EH (cell line): ENCODE measurements at places on chromosomes 12 and 14.

- DNase-seq = no peak
Observed at GRCh38 chr12:6820166-6820565, 1.5 kb upstream of the GPR162 start.

DNA sequence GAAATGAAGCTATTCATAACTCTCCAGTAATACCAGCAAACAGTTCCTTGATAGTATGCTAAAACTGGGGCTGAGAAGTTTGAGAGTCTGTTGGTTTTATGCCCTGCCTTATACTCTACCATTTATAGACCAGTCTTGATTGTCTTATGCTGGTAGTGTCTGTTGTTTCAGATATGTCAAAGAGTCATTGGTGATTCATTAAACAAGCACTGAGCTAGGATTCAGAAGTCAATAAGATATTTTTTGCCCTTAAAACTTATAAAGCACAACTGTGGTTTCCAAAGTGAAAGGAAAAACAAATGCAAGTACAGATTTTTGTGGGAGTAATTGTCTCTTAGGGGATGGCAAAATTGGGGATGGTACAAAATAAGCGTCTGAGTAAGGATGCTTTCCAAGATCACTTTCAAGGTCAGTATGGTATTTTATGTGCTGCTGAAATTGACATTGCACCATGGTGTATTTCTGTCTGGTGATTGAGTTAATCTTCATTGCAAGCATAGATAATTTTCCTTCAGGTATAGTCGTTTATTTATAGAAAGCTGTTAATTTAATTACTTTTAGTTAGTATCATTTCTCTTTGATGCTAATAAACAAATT is 289.5 kb upstream of the E2F7 start:
- DNase-seq = no peak

- peak; percentile 87 for DNase-seq
Observed at GRCh38 chr12:42705863-42706262, 116.3 kb upstream of the PRICKLE1 start.

DNA sequence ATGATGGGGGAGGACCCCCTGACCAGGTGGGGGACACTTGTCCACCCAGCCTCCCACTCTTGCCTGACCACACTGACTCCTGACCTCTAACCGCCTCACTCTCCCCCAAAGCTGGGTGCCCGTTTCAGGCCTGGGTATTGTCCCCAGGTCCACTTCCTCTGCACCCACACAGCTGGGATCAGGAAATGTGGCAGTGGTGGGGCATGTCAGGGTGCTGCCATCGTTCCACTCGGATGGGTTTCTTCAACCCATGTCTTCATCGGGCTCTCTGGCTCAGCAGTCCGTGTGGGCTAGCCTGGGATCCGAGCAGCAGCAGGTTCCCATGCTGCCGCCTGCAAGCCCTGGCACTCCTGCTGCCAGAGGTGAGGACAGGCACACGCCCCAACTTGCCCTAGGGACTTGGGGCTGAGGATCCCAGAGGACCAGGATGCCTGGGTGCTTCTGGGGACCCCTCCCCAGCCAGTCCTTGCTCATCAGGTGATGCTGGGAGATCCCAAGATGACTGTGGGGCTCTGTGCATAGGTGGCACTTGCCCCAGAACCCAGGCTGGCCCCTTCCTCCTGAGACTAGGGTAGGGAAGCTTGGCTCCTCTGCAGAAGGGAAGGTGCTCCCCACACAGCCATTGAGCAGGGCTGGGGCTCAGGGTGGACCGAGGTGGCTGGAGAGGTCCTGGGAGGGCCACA is 2.9 kb upstream of the CLBA1 start:
- no peak for DNase-seq

DNA sequence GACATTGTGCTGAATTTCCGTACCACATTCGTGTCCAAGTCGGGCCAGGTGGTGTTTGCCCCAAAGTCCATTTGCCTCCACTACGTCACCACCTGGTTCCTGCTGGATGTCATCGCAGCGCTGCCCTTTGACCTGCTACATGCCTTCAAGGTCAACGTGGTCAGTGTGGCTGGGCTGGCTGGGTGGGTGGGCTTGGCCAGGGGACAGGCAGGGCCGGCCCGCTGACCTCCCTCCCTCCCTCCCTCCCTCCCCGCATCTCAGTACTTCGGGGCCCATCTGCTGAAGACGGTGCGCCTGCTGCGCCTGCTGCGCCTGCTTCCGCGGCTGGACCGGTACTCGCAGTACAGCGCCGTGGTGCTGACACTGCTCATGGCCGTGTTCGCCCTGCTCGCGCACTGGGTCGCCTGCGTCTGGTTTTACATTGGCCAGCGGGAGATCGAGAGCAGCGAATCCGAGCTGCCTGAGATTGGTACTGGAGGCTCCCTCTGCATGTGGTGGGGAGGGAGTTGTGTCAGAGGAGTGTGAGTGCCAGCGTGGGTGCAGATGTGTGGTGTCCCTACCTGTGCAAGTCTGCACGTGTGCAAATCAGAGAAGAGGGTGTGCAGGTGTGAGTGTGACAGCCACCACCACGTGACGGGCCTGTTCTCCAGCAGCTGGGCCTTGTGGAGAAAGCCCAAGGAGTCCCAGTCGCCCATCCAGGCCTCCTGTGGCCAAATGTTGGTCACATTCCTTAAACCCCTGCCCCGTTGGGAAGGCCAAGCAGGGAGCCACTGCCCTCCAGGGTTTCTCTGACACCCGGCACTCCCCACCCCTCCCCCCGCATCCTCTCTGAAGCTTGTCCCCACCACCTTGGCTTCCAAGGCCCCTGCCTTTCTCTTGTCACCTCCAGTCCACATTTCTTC is 5.3 kb downstream of the KCNH3 start:
- DNase-seq = no peak

DNA sequence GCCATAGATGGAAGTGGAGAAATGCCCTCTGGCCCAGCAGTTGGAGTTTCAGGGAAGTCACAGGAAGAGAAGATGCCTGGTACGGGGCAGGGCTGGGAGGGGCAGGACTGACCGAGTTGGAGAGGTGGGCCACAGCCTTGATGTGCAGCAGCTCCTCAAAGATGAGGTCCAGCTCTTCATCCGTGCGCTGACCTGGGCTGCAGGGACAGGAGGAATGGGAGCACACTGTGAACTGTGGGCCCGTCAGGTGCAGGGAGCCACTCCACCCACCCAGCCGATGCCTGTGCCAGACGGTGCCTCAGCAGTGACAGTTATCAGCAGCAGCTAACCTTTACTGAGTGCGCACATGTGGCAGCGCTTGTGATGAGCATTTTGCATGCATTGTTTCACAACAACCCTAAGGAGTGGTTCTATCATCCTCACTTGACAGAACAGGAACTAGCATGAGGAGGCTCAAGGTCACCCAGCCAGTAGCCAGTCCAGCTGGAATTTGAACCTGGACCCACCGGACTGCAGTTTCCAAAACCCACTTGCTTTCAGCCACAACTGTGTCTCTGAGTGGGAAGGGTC is 8.4 kb downstream of the RAPGEF3 start:
- no peak for DNase-seq

GRCh38 chr14:56959869-56960268 is 149.6 kb upstream of the OTX2 start:
- DNase-seq = no peak

GRCh38 chr14:52759145-52759544 is 29.2 kb downstream of the STYX start:
- no peak for DNase-seq

GRCh38 chr12:95085612-95086011 is 12.2 kb upstream of the NR2C1 start:
- no peak for DNase-seq

GRCh38 chr12:121352682-121353018 is 439 bp upstream of the ANAPC5 start:
- DNase-seq = no peak

DNA sequence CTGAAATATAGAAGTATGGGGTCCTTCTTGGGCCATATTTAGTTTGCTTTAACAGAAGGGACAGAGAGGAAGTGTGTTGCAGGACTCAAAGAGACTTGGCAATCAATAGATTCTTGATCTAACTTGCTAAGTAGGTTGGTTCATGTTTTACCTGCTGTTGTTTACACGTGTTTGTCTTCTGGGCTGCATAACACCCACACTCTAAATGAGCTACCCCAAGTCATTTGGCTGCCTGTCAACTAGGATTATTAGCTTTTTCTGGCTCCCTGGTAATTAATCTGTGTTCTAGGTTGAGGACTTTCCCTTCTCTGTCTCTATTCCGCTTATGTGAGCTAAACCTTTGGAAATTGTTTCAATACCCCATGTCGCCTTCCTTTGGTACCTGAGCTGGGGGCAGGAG is 10.1 kb upstream of the TBPL2 start:
- no peak for DNase-seq

DNA sequence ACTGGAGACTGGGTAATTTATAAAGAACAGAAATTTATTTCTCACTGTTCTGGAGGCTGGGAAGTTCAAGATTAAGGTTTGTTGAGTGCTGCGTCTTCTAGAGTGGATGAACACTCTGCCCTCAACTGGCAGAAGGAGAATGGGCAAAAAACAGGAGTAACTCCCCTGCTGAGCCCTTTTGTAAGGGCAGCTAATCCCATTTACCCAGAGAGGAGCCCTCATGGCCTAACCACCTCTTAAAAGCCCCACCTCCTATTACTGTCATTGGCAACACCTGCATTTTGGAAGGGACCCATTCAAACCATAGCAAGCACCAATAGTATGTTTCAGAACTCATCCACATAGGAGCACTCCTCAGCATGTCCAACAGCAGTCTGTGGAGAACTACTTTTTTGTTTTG is 47.4 kb downstream of the BORCS5 start:
- no peak for DNase-seq

DNA sequence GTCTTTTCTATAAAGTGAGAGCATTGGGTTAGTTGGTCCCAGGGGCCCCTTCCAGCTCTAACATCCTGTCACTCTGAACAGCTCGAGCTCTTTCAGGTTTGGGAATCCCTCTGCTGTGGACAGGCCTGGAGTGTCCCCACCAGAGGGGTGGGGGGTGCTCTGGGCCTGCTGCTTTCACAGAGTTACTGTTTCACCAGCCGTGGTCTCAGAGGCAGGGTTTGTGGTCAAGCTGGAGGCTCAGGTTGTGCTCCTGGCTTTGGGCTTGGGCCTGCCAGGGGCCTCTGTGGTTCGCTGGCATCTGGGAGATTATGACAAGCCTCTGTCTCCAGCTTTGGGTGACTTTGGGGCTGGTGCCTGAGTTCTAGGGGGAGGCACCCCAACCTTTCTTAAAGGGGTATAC is 59.6 kb downstream of the FBXL14 start:
- DNase-seq = peak; percentile 11
